CD4-positive, alpha-beta T cell treated with Interleukin-15 for 4 hours (primary cell): ENCODE measurements at places on chromosomes 11 and 22.

DNA sequence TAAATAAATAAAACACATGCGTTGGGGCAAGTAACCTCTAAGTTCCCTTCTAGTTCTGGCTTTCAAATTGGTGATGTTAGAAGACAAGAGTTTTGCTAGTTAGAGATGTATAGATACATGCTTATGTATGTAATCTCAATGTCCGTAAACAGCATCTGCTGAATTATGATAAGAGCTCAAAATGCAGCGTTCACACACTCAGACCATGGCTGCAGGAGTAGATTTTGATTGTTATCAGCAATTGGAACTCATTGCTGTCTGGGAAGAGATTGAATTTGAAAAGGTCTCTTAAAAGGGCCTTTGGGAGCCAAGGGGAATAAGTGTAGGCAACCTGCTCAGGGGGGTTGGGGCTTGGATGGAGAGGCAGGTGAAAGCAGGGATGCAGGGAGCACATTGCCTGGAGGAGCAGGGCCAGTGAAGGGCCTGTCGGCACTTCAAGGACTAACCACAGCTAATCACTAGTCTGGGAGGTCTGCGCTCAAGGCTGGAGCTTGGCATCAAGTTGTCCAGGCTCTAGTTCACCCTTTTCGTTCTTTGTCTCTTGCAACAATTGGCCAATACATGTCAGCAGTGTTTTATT is 2.7 kb upstream of the RAG1 start:
- no peak for DNase-seq

DNA sequence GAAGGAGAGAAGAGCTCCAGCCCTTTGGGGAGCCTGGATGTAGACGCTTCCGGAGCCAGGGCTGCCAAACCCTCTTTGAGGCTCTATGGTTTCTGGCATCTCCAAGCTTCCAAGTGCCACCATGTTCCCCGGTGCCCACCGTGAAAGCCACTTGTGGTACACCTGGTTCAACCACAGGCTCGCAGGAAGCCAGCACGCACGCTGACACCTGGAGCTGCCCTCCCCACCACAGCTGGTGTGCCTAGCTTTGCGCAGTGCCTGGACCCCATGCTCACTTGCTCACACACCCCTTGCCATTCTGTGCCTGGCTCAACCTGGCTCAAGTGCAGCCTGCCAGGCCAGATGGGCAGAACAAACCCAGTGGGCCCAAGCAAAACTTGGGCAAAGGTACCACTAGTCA is 831.4 kb downstream of the DLG2 start:
- DNase-seq = no peak

- no peak for DNase-seq
Observed at GRCh38 chr11:91756829-91757480, 467.7 kb upstream of the FAT3 start.

DNA sequence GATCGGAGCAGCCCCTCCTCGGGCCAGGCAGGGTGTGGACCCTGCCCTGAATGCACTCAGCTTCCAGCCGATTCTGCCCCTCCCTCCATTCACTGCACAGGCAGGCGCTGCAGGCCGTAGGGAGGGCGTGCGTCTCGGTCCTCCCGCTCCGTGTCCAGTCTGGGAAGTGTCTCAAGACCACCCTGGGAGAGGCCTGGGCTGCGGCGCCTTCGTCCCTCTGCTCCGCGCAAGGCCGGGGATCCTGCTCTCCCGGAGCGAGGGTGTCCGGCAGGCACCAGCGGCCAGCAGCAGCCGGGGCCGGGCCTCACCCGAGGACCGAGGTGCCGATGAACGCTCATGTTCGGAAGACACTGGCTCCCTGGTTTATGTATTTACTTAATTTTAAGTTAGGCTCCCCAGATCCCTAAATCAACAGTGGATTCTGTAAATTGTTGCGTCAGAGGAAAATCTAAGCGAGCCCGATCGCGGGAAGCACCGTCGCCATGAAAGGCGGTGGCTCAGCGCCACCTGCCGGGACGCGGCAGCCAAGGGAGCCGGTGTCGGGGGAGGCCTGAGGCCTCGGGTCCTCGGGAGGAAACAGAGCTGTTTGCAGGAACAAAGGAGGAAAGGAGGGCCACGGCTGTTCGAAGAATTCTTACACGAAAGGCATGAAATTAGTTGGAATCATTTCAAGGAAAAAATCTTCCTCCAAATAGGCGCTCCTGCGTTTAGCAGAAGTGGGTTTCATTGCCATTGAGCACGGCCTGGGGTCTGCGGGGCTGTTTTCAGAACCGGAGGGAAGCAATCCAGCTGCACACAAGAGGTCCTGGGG is 195.3 kb downstream of the BRD1 start:
- no peak for DNase-seq

- no peak for DNase-seq
Observed at GRCh38 chr22:37157516-37158285, 8.0 kb upstream of the IL2RB start.

GRCh38 chr11:124737638-124738305 is 2.0 kb upstream of the NRGN start:
- no peak for DNase-seq

GRCh38 chr11:40513281-40513680 is 946.2 kb downstream of the LRRC4C start:
- DNase-seq = no peak

DNA sequence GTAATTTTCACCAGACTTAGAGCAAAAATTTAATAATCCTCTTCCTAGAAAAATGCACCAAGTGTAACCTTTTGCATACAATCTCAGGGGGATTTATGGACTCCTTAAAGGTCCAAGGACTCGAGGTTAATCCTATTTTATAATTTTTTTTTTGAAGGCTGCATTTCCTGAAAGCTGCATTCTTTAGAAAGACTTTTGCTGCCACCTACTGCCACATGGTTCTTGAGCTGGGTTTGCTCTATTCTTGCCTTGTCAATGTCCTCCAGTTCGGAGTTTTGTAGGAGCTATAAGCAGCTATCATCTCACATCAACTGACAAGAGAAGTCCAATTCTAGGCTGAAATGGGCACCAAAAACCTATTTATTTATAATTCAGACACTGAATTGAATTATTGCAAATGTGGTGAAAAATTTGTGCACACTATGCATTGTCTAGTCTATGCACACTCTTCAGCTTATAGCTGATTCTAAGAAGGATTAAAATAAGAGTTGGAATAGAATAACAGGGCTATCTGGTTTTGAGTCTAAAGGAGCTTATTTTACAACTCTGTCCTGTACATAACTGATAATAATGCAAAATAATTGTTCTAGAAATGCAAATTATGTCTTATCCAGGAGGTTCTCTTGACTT is 31.3 kb downstream of the TRAF6 start:
- peak; percentile 33 for DNase-seq

- DNase-seq = peak; percentile 84
Observed at GRCh38 chr11:1262172-1263006, 39.5 kb downstream of the MUC5B start.

DNA sequence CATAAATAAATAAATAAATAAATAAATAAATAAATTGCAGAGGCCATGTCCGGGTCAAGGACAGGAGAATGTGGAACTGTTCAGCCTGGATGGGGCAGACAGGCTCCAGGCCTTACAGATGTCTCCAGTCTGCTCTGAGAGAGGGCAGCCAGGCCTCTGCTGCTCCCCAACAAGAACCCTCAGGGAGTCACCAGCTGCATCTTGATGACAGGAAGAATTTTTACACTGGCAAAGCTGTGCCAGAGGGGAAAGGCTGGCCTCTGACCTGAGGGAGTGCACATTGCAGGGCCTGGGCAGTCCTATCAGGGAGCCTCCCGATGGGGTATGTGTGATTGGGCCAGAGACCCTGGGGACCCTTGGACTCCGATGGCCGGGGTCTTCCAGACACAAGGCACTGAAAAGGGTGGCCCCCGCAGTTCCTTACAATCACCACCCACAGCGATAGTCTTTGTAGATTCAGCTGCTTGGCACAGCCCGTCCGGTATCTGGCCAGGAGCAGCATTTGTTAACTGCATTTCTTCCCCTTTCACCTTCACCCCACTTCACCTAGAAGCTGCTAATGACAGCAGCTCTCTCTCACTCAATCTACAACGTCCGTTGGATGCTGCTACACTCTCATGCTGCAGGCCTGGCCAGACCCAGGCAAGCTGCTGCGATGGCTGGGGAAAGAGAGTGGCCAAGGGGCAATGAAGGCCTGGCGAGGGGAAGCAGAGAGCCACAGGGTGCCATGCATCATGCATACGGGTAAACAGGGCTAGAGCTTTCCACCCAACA is 8.1 kb downstream of the MOGAT2 start:
- no peak for DNase-seq

- DNase-seq = no peak
Observed at GRCh38 chr22:40415531-40416266, 45.3 kb downstream of the SGSM3 start.

DNA sequence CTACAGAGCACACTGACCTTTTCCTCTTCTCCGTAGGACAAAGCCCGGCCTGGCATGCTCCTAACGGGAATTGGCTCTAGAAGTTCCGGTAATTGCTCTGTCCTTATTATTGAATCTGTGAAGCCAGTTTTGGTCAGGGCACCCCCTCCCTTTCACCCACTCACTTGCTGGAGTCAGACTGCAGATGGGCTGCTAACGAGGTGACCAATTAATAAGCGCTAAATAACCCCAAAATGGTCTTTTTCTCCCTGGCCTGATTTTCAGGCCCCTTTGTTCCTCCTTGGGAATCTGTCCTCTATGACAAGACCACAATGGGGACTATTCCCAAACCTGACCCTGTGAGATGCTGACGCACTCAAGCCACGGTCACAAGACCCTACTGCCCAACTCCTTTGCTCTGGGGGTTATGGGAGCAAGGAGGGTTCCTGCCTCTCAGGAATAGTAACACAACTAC is 610.0 kb upstream of the CADM1 start:
- DNase-seq = no peak

DNA sequence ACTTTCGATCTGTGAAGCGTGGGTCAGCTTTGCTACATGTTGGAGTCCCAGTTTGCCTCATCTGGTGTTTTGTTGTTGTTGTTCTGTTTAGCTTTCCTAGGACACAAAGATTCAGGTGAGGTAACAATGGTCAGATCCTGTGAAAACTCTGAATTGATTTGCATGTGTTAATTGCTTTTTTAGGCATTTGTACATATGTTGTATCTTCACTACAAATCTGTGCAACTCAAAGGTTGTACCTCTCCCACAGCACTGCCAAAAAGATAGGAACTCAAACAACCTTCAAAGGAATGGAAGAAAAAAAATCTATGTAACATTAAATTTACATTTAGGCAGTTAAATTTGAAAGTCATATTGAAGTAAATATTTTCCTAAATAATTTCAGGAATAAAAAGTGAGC is 518.5 kb upstream of the TENM4 start:
- no peak for DNase-seq

GRCh38 chr11:1569251-1569780 is 2.8 kb downstream of the DUSP8 start:
- no peak for DNase-seq

DNA sequence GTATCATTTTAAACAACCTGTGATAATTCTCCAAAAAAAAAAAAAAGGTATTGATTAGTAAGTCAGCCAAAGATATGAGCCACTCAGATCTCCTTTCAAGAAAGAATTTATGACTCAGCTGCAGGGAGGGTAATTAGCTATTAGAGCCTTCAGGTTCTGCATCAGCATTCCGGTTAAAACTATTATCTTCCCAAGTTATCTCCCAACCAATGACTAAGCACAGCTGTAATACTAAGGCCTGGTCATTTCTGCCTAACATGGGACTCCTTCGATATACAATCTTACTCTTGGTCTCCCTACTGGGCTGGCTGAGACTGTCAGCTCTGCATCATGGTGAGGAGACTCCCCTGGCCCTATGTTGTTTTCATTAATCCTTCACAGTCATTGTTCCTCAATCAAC is 60.4 kb downstream of the SBF2 start:
- no peak for DNase-seq

GRCh38 chr22:38317122-38317994 is at the start of gene CSNK1E:
CSNK1E (minus strand) TSS chr22:38317433; CDS start chr22:38314157, 3,276 bp downstream.
- peak; percentile 67 for DNase-seq

GRCh38 chr22:49540084-49540912 is 287.4 kb downstream of the BRD1 start:
- DNase-seq = no peak

DNA sequence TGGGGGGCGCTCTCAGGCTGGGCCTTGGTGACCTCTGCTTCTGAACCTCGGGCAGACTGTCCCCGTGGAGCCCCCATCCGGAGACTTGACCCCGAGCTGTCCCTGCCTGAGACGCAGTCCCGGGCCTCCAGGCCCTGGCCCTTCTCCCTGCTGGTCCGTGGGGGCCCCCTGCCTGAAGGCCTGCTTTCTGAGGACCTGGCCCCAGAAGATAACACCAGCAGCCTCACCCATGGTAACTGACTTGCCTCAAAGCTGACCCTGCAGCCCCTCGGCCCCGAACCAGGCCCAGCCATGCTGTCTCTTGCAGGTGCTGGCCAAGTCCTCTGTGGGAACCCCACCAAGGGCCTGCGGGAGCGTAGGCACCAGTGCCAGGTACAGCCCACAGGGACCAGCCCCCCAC is 8.9 kb downstream of the LMNTD2 start:
- no peak for DNase-seq

- DNase-seq = no peak
Observed at GRCh38 chr11:16007514-16007913, 348.8 kb downstream of the SOX6 start.

GRCh38 chr22:40714499-40715337 is 35.4 kb downstream of the MCHR1 start:
- no peak for DNase-seq

DNA sequence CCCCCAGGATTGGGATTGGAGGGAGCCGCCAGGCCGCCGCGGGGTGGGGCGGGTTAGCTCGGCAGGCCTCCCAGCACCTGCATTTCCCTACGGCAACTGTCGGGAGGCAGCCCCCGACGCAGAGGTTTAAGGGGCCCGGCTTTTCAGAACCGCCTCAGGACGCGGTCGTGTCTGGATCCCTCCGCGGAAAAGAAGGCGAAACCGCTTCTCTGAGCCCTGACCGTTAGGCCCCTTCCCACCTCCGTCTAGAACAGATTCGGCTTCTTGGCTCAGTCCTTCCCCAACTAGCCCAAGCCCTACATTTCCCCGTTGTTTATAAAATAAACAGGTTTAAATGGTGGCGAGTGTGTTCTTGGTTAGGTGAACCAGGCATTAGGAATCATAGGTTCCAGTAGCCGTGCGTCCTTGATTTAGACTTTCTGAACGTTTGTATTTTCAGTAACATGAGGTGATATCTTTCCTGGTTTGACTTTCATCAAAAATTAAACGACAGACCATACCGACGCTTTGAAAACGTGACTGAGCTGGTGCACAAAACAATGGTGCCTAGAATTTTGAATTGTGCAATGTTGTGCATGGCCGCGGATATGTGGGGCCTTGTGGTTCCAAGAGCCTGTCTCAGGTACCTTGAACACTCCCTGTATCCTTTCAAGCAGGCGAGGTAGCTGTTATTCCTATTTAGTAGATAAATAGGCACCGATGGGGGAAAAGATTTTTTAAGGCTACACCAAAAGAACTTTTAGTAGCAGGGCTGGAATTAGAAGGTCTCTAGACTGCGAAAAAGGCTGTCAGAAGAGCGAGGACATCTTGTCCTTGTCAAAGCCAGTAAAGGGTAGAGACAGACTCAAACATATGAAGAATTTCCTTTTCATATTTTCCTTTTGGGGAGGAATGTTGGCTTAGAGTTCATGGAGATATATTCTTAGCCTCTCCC is 1.2 kb upstream of the HSPA8 start:
- no peak for DNase-seq
